ENCODE measurements at places on chromosomes 13 and 19.
A peak's percentile ranks its signal among the peaks of the same experiment; 100 is the strongest.

GRCh38 chr13:30750036-30750435, 14.7 kb downstream of the ALOX5AP start:
- no peak for DNase-seq

- no peak for DNase-seq
These were observed 154.3 kb downstream of the LMO7 start for GRCh38 chr13:75790198-75790970.

- DNase-seq = no peak
These were observed 15.0 kb downstream of the FZR1 start for GRCh38 chr19:3521104-3521445.

- DNase-seq = no peak
These were observed 8.7 kb downstream of the HIPK4 start for GRCh38 chr19:40381321-40381720.

DNA sequence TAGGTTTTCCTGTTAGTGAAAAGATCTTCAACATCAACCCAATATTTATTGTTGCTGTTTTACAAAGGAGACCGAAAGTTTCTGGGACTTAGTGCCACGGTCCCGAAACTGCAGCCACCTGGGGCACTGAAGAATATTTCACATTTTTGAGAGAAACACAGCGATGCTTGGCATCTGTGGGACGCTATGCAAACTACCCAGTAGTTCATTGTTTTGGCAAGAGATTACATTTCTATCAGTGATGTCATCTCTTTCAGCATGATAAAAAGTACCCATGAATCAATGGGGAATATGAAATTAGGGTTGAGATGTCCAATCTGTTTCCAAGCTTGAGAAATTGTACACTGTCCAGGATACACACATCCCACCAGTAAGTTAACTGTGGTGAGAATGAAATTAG, 43.9 kb downstream of the TGDS start:
- no peak for DNase-seq

GRCh38 chr19:54255105-54255775, 1.8 kb downstream of the LILRB5 start:
- no peak for DNase-seq

- no peak for DNase-seq
These were observed 133.2 kb downstream of the MRPL57 start for GRCh38 chr13:21309542-21310172.

GRCh38 chr13:52968074-52968700, 60.4 kb upstream of the OLFM4 start:
- DNase-seq = peak; percentile 70

GRCh38 chr13:48946163-48946562, 29.5 kb upstream of the FNDC3A start:
- no peak for DNase-seq

DNA sequence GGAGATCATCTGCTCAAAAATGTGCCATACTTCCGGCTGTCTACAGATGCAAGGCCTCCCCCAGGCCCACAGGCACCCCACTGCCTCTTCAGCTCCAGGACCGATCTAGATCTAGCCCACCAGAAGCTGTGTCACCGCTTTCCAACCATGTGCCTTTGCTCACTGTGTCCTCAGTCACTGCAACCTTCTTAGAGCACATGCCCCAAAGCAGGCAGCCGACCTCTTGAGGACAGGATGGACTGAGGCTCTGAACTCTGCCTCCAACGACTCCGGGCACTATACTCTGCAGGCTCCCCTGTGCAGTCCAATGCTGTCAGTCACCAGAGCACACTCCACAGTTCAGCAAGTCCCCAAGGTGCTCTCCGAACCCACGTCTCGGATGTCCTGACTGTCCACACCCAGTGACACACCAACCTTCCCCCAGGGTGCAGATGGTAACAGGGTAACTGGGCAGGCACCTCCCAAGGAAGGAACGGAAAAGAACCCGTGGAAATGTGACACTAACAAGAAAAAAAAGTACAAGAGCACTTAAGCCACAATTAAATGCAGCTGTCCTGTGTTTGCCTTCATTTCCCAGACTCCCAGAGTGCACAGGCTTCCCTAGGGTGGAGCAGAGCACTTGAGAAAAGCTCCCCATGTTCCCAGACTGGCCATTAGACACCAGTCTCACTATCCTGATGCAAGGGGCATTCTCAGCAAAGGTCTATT, 4.8 kb downstream of the STK24 start:
- no peak for DNase-seq

DNA sequence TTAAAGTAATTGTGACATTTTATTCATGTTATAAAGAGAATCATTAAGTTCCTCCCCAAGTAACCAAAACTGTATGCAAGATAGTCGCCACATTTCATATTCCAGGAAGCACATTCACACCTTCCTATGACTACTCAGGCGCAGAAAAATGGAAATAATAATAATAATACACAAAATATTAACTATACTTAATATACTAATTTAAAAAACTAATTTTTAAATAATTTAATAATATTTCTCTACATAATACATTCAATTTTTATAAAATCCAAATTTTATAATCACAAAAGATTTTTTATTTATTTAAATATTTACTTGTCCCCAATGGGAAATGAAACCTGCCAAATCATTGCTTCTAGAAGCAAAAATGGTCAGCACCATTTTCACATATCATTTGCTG, 797.4 kb upstream of the GPC6 start:
- DNase-seq = no peak

GRCh38 chr13:37067874-37068273, 8.4 kb upstream of the SUPT20H start:
- DNase-seq = no peak

DNA sequence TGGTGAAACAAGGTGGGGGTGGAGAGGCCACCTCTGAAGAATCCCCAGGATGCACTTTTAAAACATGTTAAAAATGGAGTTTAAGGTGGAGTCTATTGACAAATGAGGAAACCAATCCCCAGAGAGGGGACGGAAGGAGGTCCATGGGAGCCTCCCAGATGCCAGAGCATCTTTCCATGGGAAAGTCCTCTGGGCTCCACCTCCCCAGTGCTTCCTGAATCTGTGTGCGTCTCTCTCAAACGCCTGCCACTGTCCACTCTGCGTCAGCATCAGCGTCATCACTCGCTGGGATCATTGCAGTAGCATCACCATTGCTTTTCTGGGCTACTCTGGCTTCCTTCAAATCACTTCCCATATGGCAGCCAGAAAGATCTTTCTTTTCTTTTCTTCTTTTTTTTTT, 6.2 kb downstream of the GPR4 start:
- no peak for DNase-seq

DNA sequence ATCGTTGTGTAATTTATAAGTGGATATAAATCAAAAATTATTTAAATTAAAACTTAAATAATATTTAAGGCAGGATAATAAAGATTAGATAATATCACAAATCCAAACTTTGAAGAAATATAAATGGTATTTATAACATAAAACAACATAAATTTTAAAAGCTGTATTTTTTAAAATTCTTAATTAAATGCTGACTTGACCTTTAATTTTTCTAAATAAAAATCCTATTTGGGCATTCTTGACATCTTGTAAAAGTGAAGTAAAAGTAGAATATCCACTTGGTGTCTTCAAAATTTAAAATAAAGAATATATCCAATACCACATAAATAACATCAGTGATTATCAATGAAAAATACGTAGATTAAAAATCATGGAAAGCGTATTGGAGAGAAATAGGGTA, 87.7 kb downstream of the TNFSF13B start:
- no peak for DNase-seq

DNA sequence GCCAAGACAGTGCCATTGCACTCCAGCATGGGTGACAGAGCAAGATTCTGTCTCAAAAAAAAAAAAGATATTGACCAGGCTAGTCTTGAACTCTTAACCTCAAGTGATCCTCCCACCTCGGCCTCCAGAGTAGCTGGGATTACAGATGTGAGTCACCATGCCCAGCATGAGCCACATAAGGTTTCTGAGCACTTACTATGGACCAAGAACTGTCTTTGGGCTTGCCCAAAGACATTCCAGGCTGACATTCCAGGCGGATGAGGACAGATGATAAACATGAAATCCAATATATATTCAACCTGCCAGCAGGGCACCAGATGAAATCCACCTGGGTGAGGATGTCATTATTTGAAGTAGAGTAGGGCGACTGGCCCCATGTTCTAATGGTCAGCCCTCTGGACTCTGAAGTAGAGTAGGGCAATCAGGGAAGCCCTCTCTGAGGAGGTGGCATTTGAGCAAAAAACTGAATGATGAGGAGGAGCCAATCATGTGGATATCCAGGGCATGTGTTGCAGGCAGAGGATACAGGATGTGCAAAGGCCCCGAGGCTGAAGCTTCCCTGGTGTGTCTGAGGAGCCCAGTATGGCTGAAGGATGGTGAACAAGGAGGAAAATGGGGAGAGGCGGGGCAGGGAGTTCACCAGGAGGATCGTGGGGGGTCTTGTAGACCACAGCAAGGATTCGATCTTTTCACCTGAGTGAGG, 4.0 kb downstream of the C19orf38 start:
- no peak for DNase-seq

- DNase-seq = no peak
These were observed 154.7 kb downstream of the URI1 start for GRCh38 chr19:30096596-30097370.

GRCh38 chr13:83024232-83024631, 858.0 kb downstream of the SLITRK1 start:
- no peak for DNase-seq

GRCh38 chr19:15279326-15279904, 47.2 kb upstream of the EPHX3 start:
- no peak for DNase-seq

DNA sequence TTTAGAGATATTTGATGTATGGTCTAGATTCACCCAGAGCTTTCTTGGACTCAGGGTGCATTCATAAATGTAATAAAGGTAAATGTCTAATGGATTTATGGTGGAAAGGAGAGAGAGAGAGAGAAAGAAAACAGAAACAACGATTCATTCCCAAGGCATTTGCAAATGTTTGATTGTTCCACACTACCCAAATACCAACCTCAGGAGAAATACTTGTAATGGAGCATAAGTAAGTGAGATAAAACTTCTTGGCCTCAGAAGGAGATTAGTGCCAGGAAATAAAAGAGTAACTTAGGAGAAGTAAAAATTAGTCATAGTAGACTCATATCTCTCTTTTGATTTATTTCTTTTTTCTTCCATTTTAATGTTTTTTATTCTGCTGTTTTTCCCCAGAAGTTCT, 40.6 kb upstream of the DGKH start:
- no peak for DNase-seq

DNA sequence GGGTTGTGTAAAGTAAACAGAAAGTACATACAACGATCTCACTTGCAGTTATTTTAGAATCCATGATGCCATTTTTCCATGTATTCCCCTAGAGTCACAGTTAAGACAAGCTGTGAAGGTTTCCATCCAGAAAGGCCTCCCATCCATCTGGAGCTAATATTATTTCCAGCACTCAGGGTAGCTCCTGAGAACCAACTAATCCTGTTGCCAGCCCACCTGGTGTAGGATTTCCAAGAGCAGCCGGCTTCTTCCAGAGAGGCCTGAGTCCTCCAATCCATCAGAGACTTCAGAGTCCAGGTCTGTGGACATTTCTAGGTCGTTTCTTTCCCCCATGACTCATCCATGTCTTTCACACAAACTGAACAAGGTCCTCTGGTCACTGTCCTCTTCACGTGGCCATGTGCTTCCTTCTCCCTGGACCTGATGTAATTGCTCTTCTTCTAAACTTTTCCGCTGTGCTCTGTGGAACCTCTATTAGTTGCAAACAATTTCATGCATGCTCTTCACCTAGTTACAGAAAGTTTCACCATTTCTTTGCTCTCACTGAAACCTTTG, 270.3 kb upstream of the TMTC4 start:
- DNase-seq = no peak

GRCh38 chr19:43570174-43570791, 5.0 kb downstream of the XRCC1 start:
- no peak for DNase-seq

- no peak for DNase-seq
These were observed 1407.7 kb downstream of the EFNB2 start for GRCh38 chr13:105127732-105128131.

DNA sequence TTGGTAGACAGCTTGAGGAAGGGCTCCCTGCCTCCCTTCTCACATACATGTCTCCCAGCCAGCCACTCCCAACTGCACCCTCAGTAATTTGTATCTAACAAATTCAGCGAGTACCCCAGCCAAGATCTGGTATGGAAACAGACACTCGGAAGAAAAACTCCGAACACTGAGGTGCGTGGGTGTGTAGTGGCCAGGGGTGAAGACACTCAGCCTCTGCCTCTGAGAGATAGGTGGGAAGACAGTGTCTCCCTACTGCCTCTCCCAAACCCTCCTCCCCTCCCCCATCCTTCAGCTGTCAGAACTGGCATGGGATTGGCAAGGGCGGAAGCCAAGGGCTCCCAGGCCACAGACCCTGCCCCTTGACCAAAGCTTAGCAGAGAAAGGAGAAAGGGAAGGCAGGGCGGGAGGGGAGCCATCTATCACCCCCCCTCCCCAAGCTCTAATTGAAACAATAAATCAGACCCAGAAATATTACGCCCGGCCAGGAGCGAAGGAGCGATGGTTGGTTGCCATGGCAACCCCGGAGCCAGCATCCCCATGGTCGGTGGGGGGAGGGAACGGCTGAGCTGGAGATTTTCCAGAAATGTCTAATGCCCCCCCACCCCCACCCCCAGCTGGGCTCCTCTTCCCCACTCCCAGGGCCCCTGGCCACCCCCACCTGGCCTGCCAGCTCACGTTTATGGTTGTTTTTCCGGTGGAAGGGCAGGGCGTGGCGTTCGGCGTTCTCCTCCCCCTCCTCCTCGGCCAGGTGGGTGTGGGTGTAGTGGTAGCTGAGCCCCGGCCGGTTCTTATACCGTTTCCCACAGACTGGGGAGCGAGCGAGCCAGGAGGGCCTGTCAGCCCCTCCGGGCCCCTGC, 7.0 kb downstream of the DPF1 start:
- DNase-seq = no peak

DNA sequence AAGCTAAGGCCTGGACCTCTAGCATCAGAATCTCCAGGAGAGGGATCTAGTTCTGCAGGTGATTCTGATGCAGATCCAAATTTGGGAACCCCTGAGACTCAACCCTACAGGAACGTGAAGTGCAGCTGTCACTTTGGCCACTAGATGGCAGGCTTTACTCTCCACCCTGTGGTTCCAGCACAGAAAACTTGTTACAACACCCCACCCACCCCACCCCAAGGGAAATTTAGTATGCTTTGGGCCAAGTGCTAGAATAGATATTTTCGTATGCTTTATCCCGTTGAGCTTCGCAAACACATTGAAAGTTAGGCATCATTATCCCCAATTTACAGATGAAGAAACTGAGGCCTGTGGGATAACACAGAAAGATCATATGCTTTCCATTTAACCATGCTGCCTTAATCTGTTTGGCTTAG, 232.0 kb downstream of the B3GLCT start:
- DNase-seq = peak; percentile 66

- peak; percentile 42 for DNase-seq
These were observed 1.9 kb upstream of the RASA3 start for GRCh38 chr13:114134111-114134943.

GRCh38 chr13:98507282-98507797, 69.6 kb downstream of the STK24 start:
- no peak for DNase-seq

GRCh38 chr13:32790731-32791130, 204.5 kb downstream of the PDS5B start:
- peak; percentile 26 for DNase-seq

Measured in NB4 (cell line).